ENCODE measurements at places on chromosomes 1 and 21.
A peak's percentile ranks its signal among the peaks of the same experiment; 100 is the strongest.

DNA sequence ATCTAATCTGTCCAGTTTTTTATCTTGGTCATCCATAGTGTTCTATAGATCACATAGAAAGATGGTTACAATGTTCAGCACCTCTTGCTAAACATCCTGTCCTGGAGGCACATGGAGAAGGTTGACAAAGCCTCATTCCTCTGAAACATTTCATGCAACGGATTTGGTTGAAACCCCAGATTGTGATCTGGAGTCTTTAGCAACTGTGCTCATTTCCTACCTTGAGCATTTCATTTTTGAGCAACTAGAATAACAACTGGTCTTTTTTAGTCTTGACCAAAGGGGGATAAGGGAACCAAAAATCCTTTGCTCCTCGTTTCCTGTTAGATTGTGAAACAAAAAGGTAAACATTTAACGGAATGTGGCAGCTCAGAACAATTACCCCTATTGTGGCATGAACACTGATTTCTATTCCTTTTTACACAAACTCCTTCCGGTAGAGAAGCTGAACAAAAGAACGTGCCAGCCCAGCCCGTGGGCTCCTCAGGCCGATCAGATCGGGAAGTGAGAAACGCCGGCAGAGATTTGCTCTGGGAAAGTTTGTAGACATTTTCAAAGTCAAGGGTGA is 94.7 kb upstream of the ERRFI1 start:
- no peak for DNase-seq

DNA sequence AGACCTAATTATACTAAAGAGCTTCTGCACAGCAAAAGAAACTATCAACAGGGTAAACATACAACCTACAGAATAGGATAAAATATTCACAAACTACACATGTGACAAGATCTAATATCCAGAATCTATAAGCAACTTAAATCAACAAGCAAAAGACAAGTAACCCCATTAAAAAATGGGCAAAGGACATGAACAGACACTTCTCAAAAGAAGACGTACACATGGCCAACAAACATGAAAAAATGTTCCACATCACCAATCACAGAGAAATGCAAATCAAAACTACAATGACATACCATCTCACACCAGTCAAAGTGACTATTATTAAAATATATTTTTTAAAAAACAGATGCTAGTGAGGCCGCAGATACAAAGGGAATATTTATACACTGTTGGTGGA is 99.8 kb downstream of the FAF1 start:
- DNase-seq, result no peak

DNA sequence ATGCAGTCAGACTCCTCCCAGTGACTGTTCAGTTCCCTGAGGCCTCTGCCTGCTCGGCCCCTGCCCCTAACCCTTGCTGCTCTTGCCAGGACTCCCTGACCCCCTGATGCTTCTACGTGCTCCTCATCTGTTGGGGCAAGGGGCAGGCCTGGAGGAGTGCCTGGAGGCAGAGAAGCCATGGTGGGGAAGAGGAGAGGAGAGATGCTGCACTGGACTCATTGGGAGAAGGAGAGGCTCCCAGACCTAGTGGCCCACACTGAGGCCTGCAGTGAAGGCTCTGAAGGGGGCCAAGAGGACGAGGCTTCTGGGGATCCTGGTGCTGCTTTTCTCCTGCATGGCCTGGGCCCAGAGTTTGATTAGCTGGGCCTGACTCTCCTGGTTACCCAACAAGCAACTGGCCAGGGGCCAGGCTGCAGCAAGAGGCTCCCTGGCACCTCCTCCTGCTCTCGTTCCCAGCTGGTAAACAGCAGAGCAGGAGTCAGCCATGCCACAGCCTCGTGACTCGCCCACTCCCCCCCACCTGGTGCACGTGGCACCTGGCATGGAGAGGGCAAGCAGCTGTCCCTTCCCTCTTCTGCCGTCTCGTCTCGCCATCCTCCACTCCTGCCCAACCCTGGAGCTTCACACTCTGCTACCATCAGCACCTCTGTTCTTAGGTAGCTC is 847 bp upstream of the RORC start:
- no peak for DNase-seq

DNA sequence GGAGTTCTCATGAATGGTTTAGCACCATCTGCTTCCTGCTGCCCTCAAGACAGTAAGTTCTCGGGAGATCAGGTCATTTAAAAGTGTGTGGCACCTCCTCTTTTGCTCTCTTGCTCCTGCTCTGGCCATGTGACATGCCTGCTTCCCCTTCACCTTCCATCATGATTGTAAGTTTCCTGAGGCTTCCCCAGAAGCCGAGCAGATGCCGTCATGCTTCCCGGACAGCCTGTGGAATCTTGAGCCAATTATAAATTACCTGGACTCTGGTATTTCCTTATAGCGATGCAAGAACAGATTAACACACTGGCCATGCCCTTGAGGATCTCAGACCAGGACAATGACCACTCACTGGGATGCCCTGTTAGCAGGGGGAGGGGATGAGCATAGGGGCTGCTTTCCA is 212.3 kb downstream of the MATN1 start:
- no peak for DNase-seq

DNA sequence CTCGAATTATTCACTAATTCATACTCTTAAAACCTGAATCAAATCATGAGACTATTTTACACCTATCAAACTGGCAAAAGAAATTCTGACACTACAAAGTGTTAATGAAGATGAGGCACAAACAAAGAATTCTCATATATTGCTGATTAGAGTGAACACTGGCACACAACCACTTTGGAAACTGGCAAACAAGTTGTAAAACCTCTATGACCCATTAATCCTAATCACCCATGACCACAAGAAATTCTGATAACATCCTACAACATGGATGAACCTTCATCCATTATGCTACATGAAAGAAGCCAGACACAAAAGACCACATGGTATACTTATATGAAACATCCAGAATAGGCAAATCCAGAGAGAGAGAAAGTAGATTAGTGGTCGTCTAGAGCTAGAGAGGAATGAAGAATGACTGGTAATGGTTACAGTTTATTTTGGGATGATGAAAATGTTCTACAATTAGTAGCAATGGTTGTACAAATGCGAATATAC is 8.5 kb downstream of the GPBP1L1 start:
- no peak for DNase-seq

GRCh38 chr1:64033667-64034220 is 169.7 kb upstream of the UBE2U start:
- DNase-seq, result no peak

DNA sequence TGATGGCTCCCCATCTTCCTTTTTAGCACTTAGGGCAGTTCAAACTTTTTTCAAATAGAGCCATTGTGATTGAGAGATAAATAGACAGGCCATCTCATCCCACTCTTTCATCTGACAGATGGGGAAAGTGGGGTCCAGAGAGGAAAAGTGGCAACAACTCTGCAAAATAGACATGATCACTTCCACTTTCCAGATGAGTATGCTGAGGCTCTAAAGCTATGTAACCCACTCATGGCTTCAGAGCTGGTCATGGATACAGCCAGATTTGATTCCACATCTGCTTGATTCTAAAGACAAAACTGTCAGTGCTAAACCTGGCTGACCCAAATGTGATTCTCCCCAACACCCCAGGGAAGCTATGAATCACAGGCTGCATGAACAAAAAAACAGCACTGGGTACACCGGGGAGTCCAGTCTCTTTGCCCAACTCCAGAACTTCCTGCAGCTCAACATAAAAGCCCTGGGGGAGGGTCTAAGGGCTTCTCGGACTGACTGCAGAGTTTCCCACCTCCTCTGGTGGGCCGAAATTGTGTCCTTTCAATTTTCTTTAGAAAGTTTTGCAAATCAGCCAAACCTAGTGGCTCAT is 59.3 kb downstream of the PLPP3 start:
- DNase-seq, result no peak

DNA sequence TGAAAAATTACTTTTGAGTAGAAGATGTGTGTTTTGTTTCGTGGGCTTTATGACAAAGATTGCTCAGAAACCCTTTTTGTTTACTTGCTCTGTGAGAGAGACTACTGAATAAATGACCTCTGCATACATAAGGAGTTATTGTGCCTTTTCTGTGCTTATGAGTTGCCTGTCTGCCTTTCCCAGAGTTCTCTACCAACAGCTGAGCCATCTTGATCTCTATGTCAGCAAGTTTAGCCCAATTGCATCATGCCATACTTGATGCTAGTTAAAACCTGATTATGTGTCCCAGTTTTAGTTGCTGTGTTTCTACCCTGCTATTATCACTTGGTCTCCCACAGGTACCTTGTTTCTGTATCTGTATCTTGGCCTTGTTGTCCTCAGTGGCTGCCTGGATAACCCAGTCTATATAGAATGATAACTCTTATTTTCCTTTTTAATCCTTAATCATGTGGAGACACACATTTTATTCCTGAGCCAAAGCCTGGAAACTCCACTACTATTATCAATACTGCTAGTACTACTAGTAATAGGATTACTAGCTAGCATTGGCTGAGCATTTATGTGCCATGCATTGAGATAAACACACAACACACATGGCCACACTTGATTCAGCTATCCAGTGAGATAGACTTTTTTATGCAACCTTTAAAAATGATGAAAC is 28.7 kb upstream of the GNG12 start:
- DNase-seq, result no peak

GRCh38 chr1:93552741-93553455 is 105.0 kb downstream of the FNBP1L start:
- no peak for DNase-seq

GRCh38 chr1:2108213-2108876 is 58.1 kb downstream of the PRKCZ start:
- DNase-seq, result no peak

GRCh38 chr1:234763367-234763766 is 153.4 kb upstream of the IRF2BP2 start:
- DNase-seq, result no peak

DNA sequence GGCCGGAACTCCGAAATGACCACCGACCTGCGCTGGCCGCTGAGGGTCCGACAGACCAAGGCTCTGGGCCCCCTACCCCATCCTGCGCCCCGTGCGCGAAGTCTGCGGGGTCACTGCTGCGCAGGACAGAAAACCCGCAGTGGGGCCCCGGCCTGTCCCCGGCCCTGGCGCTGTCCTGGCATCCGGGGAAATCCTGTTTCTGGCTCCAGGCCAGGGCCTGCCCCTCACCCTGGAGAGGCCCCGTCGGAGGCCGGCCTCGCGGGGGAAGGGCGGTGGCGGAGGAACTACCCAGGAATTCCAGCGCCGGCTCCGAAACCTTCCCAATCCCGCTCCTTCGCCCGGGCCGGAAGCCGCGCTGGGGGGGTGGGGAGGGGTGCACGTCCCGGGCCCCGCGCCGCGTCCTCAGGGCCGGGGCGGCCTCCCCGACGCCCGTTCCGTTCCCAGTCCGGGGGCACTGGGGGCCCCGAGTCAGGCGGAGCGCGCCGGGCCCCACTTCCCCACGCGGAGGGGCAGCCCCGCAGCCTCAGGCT is 77.0 kb downstream of the MORN1 start:
- peak; percentile 68 for DNase-seq

DNA sequence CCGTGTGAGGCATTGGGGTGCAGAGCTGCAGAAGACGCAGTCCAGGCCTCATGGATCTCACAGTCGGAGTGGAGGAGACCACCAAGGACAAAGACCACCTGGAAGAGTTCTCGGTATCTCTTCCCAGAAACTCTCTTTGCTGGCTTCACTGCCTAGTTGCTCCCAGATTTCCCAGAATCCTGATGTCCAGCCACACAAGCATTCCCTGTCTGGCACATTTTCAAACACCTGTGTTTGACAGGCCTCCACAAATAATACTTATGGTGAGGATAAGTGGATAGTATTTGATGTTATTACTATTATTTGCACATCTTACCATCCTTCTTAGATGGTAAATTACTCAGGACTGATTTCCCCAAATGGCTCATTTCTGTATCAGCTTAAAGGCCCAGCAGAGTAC is 27.7 kb upstream of the KANK4 start:
- DNase-seq, result no peak

DNA sequence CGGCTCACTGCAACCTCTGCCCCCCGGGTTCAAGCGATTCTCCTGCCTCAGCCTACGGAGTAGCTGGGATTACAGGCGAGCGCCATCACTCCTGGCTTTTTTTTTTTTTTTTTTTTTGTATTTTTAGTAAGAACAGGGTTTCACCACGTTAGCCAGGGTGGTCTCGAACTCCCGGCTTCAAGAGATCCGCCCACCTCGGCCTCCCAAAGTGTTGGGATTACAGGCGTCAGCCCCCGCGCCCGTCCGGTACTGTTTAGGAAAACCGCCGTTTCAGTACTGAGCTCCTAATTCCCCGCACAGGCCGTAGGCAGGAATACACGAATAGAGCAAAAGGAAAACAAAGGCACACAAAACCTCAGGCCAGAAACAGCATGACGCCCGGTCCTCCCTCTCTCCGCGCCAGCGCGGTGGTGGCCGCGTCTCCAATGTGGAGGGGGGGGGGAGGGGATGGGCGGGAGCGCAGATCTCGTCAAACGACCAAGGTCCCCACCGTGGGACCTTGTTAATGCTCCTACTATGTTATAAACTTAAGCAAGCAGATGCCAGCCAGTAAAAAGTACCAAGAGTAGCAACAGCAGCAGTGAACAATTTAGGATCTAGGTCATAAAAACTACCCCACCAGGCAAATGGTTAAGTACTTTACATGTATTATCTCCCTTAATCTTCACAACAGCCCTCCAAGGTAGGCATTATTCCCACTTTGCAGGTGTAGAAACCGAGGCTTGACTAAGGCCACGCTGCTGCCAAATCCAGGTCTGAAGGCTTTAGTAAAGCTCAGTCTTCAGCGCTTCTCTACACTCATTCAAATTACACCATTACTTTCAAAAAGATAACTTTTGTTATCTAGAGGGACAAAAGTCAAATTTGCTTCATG is 648 bp upstream of the ADAR start:
- DNase-seq, result peak; percentile 34

- no peak for DNase-seq
Observed at GRCh38 chr1:186616511-186616910, 63.7 kb downstream of the PTGS2 start.

DNA sequence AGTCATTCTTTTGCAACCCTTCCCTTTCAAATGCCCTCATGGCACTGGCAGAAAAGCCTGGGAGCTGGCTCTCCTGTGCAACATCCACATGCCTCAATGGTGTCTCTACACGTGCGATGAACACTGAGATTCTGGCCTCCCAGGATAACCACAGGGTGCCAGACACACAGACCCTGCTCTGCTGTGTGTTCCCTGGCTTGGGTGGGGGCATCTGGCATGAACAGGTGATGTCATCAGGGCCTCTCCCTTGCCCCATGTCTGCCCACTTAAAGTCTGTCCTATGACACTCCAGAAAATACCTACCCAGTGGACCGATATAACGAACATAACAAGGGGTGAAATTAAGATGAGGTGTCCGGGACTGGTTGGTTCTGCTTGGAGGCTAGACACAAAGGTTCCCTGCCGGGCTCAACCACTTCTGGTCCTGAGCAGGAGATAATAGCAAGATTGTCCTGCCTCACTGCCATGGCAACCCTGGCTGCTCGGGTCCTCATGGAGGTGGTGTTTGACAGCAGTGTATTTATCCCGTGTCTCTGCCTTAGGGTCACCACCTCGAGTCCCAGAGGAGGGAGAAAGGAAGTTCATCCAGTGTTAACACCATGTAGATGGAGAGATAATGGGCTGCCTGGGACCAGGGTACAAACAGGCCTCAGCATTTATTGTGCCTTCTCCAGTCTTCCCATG is 19.3 kb downstream of the INSRR start:
- DNase-seq, result no peak

Data from CD4-positive, alpha-beta T cell (primary cell).